ENCODE measurements at places on chromosomes 13 and 19.

- no peak for DNase-seq
These were observed 32.3 kb downstream of the TMPRSS9 start for GRCh38 chr19:2392366-2392765.

DNA sequence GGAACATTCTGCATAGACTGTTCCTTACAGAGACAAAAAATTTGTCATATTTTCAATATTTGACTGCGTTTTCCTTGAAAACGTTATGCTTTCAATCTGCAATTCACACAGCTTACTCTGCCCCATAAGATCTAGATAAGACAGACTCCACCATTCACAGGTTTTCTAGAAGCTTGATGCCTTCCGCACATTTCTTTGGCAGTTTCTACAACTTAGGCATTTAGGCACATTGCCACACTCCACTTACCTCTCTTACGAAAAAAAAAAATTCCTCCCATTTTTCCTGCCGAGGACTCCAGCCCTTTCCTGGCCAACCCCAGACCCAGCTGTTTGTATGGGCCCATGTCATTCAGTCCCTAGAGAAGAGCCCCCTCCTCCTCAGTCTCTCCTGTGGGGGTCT, 11.2 kb downstream of the ATP12A start:
- DNase-seq = no peak

- no peak for DNase-seq
These were observed 69.2 kb downstream of the PIBF1 start for GRCh38 chr13:72850959-72851677.

DNA sequence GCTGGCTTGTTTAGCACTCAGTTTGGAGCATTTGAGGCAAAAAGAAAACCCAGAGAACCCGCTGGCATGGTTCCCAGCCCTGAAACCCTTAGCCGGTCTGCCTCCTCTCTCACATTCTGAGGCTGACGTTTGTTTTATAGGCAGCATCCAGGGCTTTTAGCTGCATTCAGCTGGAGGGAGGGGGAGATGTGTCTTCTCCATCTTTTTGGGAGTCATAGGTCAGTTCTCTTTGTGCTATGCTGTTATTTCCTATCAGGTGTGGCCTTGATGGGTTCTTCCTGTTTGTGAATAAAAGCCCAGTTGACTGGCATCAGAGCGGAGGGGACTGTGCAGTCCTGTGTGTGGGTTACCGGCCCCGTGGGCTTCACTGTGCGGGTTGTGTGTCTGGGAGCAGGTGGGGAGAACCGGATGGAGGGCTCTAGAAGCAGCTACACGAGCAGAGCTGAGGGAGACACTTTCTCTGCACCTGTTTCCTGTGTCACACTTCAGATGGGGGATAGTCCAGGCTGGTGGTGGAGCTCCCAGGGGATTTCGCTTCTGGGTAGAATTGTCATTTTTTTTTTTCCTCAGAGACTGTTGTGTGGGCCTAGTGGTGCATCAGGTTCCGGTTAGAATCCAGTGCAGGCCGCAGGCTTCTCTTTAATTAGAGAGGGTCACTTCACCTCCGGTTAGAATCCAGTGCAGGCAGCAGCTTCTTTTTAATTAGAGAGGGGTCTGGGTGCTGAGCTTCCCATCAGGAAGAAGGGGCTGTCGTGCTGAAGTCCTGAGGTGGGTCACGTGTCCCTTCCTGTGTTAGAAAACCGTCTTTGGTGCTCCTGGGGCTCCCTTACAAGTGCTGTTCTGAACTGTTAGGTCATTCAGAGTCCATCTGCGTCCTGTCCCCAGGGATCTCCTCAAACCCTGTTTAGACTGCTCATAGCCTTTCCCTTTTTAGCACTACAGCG, 69.6 kb downstream of the ARHGEF7 start:
- no peak for DNase-seq

All from CD14-positive monocyte (primary cell).